Activated CD4-positive, alpha-beta T cell treated with anti-CD3 and anti-CD28 coated beads for 4 hours (primary cell): ENCODE measurements at places on chromosomes 13 and 19.

DNA sequence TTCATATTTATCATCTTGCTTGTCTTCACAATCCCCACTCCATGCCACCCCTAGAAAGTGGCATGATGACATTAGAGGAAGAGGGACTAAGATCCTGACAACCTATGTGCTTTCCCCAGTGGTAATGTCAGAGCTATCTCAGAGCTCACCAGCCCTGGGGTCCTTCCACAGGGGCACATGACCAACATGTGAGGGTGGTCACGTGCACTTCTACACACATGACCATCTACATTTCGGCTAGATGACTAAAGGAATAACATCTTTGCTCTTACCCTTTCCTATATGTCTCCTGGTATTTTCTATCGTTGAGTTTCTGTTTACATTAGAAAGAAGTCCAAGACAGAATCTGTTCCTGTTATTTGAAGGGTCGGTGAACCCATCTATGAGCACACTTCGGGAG lies 46.2 kb downstream of the RFXAP start:
- DNase-seq = no peak

- no peak for DNase-seq
Observed at GRCh38 chr13:34322014-34322742, 504.2 kb downstream of the RFC3 start.

GRCh38 chr19:19453125-19453454 lies 47.6 kb downstream of the GATAD2A start:
- DNase-seq = no peak

DNA sequence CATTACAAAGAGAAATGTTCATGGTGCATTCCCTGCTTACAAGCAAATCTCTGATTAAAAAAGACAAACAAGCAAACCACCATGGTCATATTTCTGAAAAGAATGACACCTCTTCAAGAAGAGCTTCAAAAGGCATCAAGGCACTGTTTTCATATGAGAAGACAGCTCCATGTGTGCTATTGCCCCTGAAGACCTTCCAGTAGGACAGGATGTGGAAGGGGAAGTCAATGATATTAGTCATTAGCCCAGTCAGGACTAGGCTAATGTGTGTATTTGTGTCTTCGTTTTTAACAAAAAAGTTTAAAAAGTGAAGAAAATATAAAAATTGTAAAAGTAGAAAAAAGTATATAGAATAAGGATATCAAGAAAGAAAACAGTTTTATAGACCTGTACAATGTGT lies 534.7 kb upstream of the ARGLU1 start:
- DNase-seq = no peak

- DNase-seq = no peak
Observed at GRCh38 chr19:1609103-1609396, 3.8 kb upstream of the UQCR11 start.

DNA sequence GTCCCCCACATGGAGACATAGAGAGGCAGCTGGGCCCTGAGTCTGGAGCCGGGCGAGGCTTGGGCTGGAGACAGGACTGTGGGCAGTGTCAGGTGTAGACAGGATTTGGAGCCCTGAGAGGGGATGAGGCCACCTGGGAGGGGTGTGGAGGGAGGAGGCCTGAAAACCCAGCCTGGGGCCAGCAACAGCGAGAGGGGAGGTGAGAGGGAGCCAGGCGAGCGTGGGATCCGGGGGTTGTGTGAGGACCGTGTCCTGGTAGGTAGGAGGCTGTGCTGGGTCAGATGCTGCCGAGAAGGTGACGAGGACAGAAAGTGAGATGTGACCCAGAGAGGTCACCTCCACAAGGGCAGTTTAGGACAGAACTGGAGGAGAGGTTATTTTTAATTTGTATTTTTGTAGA lies 7.4 kb downstream of the MPND start:
- DNase-seq = no peak
